ENCODE measurements at places on chromosomes 4 and X. TPM values are rescaled to one million over a fixed set of nuclear protein-coding genes. Genes with fewer than 3 reads are reported as not detected.

The DNAAF6 gene
- not detected for polyA plus RNA-seq

GRCh38 chr4:38075370-38076152 lies 115.4 kb downstream of the PTTG2 start:
- DNase-seq, result no peak

The ATP2B3 gene
- not detected for polyA plus RNA-seq

DNA sequence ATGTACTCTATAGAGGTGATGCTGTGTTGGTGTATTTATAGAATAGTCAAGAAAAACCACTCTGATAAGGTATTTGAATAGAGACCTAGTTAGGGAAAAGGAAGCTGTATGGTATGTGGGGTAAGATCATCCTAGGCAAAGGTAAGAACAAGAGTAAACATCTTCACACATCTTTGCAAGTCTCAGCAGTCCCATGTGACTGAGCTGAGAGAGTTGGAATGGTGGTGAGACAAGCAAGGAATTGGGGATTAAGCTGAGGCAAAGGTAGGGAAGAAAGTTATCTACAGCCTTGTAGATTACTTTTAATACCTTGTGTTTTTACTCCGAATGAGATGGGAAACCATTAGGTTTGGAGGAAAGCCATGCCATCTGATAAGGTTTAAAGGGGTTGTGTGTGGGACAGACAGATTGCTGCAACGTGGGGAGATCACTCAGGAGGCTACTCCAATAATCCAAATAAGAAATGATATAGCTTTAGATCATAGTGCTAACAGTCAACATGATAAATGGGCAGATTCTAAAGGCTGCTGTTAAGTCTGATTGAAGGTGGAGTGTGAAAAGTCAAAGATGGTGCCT lies 31.7 kb upstream of the MANBA start:
- DNase-seq, result no peak

DNA sequence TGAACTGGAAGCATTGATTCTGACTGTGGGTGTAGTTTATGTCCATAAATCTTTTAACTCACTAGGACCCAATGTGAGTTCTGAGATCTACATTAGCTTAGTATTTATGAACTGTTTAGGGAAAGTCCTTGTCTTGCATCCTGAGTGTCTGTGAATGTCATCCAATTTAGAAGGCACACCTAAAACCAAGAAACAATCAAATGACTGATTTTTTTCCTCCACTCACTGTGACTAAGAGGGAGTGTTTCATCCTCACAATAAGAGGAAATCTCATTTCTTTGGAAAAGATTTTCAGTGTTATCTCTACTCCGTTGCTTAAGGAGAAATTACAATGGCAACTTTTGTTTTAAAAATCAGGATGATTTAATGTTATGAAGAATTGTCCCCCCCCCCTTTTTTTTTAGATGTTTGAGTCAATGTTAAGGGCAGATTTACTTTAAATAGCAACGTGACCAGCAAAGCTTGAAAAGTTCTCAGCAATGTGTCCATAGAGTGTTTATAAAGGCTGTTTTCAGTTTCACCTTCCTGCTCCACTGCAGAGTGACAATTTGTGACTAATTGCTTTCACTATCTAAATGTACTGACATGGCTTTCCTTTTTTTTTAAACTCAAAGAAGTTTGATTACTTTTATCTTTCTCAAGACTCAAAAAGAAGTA lies 173.0 kb downstream of the SPCS3 start:
- DNase-seq, result no peak

The DMP1 gene
- not detected for polyA plus RNA-seq

The AFF2 gene
- 1.6 TPM for polyA plus RNA-seq

Measured in muscle of arm (tissue), 14 donors.